Activated T-helper 9 cell treated with anti-CD3 and anti-CD28 coated beads, Interleukin-2, amount 50 U/mL, for 16 hours (primary cell): ENCODE measurements at places on chromosomes 3 and 15.

GRCh38 chr15:80437334-80437891 lies 33.2 kb downstream of the ARNT2 start:
- DNase-seq: no peak

- no peak for DNase-seq
These were observed 13.2 kb downstream of the SPATA12 start for GRCh38 chr3:57073628-57074027.

DNA sequence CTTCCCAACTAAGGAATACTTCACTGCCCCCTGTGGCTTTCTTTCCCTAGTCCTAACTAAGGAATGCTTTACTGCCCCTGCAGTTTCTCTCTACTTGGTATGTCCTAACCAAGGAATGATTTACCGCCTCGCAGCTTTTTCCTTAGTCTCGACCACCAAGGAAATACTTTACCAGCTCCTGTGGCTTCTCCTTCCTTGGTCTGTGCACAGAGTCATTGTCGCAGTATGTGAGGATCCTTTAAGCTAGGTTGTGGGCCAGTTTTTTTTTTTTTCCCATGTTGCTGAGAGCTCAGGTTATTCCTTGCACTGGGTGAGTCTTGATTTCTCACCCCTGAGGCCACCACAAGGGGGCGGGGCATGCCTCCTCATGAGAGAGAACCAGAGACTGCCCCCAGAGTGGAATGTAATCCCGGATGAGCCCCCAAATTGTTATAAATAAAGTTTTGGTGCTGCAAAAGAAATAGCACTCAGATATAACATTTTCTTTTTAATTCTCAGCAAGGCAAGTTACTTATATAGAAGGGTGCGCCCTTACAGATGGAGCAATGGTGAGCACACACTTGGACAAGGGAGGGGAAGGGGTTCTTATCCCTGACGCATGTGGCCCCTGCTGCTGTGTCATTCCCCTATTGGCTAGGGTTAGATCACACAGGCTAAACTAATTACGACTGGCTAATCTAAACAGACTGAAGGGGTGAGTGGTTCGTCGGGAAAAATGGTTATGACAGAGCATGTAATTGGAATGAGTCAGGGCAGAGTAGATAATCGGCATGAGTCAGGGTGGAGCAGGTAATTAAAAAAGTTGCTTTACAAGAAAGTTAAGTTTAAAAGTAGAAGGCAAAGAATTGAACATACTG lies 27.0 kb downstream of the NDUFB4 start:
- no peak for DNase-seq

- no peak for DNase-seq
These were observed 51.0 kb downstream of the MME start for GRCh38 chr3:155131104-155131503.

GRCh38 chr15:54979964-54980363 lies 216.8 kb downstream of the RSL24D1 start:
- DNase-seq: no peak

- DNase-seq: no peak
These were observed 28.0 kb downstream of the TFG start for GRCh38 chr3:100737334-100737733.

DNA sequence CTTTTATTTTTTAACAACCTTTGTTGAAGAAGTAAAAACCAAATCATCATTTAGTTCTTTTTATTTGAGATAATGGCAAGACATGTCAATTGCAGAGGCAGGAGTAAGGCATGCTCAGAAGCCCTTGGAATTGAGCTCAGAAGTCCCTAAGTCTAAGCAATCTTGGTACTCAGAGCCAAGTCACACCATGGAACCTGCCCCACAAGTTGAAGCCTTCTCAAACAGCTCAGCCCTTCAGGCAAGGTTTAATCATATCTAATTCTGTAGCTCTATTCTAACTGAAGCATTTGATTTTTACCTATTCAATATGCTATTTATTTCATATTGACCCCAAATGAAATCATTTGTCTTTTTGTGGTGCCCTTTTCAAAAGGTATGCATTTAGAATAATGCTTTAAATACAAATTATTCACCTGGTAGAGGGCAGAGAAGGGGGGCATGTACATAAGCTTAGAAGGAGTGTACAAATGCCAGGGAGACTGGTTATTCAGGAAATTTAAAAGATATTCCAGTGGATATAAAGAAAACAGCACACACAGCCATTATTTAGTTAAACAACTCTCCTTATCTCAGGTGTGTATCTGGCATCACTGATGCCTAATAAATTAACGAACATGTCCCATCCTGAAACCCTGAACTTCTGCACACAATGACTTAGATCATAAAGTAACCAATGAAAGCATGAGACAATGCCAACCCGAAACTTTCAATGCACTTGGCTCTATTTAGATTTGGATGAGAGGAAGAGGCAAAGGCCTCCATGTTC lies 26.2 kb upstream of the TOP2B start:
- no peak for DNase-seq

DNA sequence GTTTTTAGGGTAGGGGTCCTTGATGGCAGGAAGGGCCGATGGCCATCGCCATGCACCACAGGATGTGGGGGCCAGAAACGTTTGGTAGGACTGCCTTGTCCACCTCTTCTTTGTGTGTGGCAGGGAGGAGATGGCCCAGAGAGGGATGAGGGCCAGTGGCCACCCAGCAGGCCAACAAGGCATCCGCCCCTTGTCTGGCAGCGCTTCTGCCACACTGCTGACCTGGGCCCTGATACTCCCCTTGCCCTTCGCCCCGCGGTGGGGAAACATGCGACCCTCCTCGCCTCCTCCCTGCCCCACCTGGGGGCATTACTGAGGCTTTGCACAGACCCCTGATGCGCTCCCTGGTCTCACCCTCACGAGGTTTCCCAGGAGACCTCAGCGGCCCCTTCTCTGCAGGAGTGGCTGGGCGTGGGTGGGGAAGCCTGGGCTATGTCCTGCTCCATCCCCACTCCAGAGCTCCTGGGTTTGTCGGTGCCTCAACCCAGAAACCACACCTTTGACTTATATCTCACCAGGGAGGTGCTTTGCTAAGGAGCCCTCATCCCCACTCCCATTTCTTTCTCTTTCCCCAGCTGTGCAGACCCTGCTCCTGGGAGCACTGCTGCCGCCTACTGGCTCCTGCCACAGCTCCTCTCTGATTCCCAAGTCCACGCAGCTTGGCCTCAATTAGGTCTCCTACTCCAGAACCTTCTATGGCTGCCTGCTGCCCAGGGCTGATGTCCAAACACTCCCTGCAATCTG lies 38.7 kb downstream of the FEM1B start:
- DNase-seq: no peak

DNA sequence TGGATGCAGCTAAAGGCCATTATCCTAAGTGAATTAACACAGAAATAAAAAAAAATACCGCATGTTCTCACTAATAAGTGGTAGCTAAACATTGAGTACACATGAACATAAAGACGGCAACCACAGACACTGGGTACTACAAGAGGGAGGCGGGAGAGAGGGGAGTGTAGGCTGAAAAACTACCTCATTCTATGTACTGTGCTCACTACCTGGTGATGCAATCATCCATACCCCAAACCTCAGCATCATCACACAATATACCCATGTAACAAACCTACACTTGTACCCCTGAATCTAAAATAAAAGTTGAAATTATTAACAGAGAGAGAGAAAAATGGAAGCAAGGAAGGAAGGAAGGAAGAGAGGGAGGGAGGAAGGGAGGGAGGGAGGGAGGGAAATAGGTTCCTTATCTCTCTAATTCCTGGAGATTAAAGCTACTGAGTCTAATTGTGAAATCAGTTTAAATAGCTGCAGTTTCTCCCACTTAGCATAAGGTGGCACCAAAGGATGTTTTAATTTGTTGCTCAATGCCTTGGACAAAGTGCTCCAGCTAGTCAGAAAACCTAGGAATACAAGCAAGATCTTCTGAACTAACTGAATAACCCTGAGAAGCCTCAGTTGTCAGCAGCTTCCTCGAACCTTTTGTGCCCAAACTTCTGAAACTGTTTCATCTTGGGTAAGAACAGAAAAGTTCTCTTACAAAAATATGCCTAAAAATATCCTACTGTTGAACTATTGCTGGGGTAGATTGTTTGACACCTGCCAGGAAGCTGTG lies 79.4 kb upstream of the ATP11B start:
- no peak for DNase-seq

- DNase-seq: no peak
These were observed 78.2 kb upstream of the THBS1 start for GRCh38 chr15:39502611-39503195.

DNA sequence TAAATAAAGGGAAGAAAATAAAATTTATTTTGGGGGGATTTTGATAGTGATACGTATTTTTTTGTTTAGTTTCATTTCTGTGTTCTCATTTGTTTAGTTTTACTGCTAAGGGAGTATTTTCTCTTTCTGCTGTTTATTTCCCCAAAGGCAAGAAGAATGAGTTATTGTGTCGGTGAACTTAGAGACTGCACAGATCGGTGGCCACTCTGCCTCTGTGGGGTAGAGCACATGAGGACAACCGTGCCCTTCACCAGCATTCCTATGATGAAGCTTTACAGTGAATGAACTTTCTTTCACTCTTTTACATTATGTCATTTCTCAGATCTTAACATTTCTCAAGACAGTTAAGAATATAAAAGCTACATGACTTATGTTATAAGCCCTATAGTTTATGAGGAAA lies 214.4 kb downstream of the OCA2 start:
- DNase-seq: no peak

DNA sequence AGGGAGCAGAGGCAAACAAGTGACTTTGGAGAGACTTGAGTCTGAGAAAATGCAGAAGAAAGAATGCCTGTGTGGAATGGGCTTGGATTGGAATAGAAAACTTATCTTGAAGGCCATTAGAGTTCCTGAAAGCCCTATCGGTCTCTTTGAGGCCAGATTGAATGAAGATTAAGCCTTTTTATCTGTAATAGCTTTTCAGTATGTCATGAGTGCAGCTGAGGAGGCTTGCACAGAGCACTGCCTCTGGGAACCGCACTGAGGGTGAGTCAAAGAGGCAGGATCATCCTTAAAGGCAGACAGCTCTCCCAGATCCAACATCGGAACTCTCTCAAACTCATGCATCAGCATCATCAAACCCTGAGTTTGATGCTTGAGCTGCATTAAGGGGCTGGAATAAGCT lies 515.2 kb downstream of the NTRK3 start:
- no peak for DNase-seq

DNA sequence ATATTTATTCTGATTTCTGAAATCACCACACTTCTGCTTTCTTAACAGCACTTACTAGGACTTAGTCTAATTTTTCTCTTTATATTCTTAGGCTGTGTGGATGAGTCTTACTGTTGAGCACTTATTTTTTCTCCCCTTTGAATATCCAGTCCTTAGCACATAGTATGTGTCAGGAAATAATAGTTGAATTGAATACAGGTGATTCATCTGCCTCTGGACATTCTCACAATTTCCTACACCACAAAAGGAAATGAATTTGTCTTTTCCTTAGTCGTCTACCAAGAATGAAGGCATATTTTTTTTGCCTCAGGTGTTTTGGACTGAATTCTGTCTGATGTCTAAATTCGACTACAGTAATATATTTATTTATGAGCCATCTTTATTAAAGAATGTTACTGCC lies 204.2 kb downstream of the GHSR start:
- no peak for DNase-seq

DNA sequence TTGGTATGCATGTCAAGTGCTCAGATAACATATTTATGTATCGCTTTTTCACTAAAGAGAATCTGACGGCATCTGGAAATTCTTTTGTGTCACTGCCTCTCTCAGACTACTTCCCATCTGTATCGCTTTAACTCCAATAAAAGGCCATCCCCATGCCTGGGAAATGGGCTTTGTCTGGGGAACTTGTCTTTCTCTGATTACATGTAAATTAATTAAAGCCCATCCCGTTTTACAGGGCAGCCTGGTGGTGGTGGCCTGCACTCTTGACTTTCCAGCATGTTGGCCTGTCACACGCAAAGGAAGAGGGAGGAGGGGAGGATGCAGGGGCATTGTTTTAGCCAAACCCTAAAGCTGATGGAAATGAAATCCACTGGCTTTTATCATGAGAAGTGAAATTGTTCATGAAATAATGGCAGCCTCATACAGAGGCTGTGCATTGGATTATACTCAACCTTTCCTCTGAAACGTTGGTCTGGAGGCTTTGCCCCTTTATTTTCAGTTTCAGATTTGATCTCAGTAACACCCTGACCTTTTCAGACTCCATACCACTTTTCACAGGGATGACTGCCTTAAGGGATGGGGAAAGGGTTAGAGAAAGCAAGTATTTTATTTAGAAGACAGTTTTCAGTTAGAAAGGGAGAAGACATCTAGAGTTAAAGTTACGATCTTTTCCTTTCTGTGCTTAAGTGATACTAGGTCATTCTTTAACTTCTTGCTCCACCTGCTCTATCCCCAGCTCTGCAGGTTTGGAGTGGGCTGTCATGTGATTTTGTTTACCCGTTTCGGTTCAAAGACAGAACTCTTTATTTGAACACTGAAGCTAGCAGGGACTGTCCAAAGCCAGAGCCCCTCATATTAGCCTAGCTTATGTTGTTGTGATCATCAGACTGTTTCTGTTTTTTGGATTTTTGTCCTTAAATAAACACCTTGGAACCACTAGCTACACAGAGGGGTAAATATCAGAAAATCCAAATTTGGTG lies 94.6 kb upstream of the CTDSPL start:
- DNase-seq: no peak

DNA sequence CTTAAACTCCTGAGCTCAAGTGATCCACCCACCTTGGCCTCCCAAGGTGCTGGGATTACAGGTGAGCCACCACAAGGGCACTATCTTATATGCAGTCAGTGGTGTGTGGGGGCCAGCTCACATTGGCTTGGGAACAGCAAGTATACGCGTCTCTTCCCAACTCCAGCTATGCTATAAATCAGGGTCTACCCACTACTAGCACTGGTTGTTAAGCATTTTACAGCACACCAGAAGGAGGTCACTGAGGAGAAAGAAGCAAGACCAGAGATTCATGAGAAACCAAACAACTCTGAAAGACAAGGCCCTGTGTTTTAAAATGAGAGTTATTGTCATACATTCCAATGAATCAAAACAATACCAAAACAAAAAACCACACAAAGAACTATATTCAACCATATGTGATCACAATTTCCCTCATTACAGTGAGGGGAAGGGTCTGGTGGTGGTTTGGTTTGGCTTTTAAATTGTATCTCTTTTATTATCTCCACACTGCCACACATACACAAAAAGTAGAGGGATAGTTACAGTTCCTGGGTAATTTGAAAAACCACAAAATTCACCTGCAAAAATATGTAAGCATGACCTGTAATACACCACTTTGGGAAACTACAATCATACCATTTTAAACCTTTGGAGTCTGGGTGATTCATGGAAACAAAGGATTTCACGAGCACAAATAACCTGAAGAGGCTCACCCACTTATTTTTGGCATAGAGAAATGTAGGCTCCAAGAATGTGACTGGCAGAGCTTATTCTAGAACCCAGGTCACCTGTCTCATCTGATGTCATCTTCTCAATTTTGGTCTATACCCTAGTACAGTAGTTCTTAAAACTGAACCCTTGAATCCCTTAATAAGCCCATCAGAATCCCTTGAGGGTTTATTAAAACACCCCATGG lies 5.2 kb downstream of the MAGI1 start:
- no peak for DNase-seq

- no peak for DNase-seq
These were observed 14.1 kb downstream of the MESP2 start for GRCh38 chr15:89790206-89790605.
